ENCODE measurements at places on chromosomes 5 and 9. TPM values are rescaled to one million over a fixed set of nuclear protein-coding genes. Genes with fewer than 3 reads are reported as not detected.
A peak's percentile ranks its signal among the peaks of the same experiment; 100 is the strongest.

Gene CCL27
- total RNA-seq: not detected

Gene OBP2B
- not detected for total RNA-seq

Gene RLN2
- total RNA-seq: not detected

Gene RGMB
- total RNA-seq: 55.0 TPM

Gene NUTM2G
- not detected for total RNA-seq

Gene FOXD4L4
- not detected for total RNA-seq

Gene CD72
- 4.1 TPM for total RNA-seq

Gene PALM2AKAP2
- not detected for total RNA-seq

GRCh38 chr5:73266176-73266738 is 93.3 kb downstream of the TMEM174 start:
- no peaks in the 10 kb centered on the region for H3K4me1 ChIP-seq
- DNase-seq: no peak
- no peaks in the 10 kb centered on the region for H3K36me3 ChIP-seq
- H3K27me3 ChIP-seq: no peaks in the 10 kb centered on the region
- H3K27ac ChIP-seq: no peak overlapping the region

- peak overlapping the region; percentile 81 for H3K27ac ChIP-seq
- peak; percentile 76 for DNase-seq
- no peaks in the 10 kb centered on the region for H3K4me1 ChIP-seq
- peak overlapping the region; percentile 35 for H3K4me3 ChIP-seq
These were observed 15.1 kb downstream of the PDLIM4 start for GRCh38 chr5:132272311-132273210.

DNA sequence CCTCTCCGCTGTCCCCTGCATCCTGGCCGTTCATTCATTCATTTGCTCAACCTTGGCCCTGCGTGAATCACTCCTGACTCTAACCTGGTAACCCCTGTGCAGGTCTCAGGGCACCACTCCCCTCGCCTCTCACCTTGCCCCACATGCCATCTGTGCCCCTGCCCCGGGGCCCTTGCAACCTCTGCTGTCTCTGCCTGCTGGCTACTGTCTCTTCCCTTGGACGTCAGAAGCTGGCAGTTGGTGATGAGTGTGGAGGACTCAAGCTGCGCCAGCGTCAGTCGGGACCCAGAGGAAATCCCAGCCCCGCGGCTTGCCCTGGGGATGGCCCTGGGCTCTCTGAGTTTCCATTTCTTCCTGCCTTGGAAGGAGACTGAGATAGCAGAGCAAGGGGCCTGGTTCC is 154.9 kb downstream of the OLFM1 start:
- no peaks in the 10 kb centered on the region for H3K27me3 ChIP-seq
- no peak overlapping the region for H3K27ac ChIP-seq
- DNase-seq: no peak

- no peaks in the 10 kb centered on the region for H3K36me3 ChIP-seq
- DNase-seq: peak; percentile 45
These were observed 48.3 kb downstream of the ACER2 start for GRCh38 chr9:19456996-19457692.

GRCh38 chr9:26169708-26170107 is 491.5 kb upstream of the TUSC1 start:
- no peak overlapping the region for H3K4me3 ChIP-seq
- no peaks in the 10 kb centered on the region for H3K36me3 ChIP-seq
- DNase-seq: no peak
- no peaks in the 10 kb centered on the region for H3K4me1 ChIP-seq
- H3K27me3 ChIP-seq: no peaks in the 10 kb centered on the region
